ENCODE measurements at places on chromosomes 7 and 10.

DNA sequence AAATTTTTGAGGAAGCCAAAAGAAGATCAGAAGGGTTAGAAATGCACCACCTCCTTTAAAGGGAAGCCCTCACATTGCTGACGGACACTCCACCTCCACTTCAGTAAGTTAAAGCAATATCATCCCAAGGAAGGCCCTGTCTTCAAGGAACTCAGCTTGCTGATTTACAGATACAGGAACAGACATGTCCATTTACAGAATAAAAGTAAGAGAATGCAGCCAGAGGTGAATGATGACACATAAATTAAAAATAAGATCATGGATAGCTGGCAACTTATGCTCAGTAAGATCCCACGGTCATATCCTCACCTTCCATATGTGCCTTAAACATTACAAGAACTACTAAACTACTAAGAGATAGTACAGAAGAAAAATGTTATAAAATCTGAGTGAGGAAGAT, 20.4 kb downstream of the GRB10 start:
- DNase-seq = no peak

GRCh38 chr10:33900596-33900995, 566.1 kb upstream of the NRP1 start:
- DNase-seq = no peak

GRCh38 chr10:65945061-65945460, 980.8 kb upstream of the LRRTM3 start:
- no peak for DNase-seq

DNA sequence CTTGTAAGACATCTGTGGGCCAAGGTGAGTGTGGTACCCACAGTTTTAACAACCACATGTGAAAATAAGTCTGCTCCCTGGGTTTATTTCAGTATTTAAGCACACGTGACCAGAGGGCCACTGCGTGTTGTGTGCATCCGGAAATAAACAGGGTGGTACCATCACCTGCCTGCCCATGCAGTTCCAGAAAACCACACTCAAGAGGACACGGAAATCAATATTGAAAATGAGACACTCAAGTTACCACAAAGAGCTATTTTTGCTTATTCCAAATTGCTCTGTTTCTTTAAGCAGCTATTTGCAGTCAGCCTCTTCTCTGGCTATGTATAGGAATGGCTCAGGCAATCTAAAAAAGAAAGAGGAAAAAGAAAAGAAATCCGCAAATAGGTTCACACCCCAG, 71.8 kb upstream of the LOXL4 start:
- no peak for DNase-seq

- no peak for DNase-seq
These were observed 259.2 kb downstream of the MAD1L1 start for GRCh38 chr7:1973321-1974251.

GRCh38 chr10:79442171-79443040, 3.0 kb downstream of the ZCCHC24 start:
- no peak for DNase-seq

DNA sequence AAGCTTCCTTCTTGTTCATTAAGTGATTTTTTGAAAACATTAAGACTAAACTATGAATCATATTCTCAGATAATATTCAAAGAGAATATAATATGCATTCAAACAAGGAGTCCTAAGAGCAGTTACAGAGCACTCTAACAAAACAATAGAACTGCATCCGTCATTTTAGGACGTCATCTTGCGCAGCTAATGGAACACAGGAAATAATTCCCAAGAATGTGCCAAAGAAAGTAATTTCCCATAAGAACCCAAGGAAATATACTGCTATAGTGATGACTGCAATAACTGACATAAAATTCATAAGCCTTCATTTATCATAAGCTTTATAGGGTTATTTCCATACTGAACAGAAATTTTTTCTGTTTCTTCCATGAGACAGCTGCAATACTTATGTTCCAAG, 28.3 kb upstream of the CASD1 start:
- DNase-seq = no peak

DNA sequence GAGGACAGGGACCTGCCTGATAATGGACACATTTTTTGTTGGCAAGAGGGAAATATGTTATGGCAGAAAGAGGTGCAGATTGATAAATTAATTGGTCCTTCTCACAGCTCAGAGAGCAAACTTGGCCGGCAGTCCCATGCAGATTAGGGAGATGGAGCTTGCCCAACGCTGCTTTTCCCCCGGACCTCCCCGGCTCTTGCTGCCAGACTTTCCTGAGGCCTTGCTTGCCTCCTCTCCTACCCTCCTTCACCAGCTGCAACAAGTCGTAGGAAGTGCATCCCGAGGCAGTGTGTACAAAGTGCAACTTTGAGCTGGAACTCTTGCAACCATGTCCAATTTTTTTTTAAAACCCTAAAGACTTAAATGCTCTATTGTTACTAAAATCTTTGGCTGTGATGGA, 215.5 kb downstream of the LRMDA start:
- no peak for DNase-seq

DNA sequence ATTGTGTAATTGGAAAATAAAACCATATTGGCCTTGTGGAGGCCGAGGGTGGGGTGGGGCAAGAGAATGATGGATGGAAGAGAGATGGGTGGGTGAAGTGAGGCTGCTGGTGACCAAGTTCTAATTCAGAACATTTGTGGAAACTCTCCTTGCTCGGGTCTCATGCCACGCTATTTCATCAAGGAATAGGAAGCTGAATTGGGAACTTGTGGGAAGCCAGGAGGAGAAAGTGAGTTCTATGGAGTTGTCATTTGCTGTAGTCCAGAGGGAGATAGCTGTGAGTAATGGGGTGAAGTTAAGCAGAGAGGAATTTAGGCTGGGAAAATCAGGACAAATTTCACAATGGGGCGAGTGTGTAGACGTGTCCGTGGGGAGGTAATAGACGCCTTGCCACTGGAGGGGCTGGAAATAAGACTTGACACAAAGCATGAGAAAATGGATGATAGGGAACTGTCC, 339.2 kb downstream of the LRMDA start:
- no peak for DNase-seq

All from NCI-H1436 treated with DMSO at 0.1 percent for 48 hours (cell line).